Uterine smooth muscle cell (primary cell): ENCODE measurements at places on chromosomes 7 and 10. TPM values are rescaled to one million over a fixed set of nuclear protein-coding genes. Genes with fewer than 3 reads are reported as not detected.

Gene LGI1
- not detected in 2 replicates for total RNA-seq

Gene ACBD7
- 2.9 and 4.5 TPM in 2 replicates for total RNA-seq

Gene AGAP6
- 3.1 and 3.2 TPM in 2 replicates for total RNA-seq

Gene CYP2C19
- total RNA-seq: not detected in 2 replicates

Gene ETV1
- total RNA-seq: 17.2 and 25.7 TPM in 2 replicates
